ENCODE measurements at places on chromosomes 3 and 15.

DNA sequence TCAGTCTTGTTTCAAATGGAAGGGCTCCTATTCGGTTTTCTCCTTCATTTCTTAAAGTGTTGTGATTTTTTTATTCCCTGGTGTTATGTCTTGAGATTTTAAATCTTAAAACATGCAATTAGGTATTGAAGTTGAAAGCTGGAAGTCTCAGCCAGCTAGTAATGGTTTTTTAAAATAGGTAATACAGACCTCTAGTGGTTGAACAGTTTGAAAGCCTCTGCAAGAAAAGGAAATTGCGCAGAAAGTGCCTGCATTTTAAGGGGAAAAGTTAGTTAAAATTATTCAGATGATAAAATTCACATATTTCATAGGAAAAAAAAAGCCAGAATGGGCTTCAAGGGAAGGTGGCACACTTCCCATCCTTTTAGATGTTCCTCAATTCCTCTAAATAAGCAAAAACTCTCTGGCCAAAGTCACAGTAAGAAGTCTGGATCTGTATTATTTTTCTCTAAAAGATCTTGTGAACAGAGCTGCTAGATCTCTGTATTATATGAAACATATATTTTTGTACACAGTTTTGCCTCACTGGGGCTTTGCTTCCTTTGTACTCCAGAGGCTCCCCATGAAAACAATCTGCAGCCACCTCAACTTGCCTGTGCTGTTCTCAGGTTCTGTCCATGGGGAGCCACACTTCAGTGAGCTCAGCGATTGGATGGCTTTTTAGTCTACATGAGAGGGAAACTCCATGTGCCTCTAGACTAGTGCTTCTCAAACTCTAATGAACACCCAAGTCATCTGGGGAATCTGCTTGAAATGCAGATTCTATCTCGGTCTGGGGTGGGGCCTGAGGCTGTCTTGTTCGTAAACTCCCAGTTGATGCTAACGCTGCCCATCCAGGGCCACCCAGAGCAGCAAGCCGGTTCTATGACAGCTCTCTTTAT lies 21.5 kb downstream of the AGTR1 start:
- DNase-seq: no peak

DNA sequence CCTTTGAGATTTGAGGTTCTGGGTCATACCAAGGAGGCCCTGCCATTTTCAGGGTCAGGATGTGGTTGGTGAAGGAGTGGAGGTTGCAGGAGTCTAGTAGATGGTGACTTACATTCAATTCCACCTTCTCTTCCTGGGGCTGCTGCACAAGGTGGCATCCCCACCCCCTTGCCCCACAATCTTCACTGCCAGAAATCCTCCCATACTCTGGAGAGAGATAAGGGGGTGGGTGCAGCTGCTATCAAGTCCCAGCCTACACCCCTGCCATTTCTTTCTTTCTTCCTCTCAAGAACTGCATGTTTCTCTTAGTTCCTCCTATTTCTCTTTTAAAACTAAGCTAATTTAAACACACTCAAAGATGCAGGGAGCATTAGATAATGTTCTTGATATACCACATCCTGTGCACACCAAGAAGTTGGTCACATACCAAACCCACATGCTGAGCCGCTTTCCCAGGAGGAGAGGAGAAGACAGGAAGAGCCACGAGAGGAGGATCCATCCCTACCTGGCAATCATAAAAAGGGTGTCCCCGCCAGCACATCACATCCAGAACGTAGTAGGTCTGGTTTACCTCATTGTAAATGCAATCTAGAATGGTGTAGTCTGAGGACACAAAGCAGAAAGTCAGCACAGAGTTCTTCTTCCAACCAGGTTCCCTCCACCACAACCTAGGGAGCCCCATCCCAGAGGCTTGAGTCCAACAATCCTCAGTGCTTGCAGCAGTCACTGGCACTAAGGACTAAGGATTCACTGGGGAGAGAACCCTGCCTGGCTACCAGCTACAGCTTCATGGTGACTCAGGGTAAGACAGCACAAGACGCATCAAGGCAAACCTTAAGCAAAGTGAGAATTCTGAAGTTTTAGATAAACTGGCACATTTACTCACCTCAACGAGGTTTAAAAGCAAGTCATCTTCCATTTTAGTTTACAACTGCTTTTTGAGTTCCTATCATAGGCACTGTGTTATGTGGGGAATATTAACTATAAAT lies 18.5 kb downstream of the SNUPN start:
- no peak for DNase-seq

DNA sequence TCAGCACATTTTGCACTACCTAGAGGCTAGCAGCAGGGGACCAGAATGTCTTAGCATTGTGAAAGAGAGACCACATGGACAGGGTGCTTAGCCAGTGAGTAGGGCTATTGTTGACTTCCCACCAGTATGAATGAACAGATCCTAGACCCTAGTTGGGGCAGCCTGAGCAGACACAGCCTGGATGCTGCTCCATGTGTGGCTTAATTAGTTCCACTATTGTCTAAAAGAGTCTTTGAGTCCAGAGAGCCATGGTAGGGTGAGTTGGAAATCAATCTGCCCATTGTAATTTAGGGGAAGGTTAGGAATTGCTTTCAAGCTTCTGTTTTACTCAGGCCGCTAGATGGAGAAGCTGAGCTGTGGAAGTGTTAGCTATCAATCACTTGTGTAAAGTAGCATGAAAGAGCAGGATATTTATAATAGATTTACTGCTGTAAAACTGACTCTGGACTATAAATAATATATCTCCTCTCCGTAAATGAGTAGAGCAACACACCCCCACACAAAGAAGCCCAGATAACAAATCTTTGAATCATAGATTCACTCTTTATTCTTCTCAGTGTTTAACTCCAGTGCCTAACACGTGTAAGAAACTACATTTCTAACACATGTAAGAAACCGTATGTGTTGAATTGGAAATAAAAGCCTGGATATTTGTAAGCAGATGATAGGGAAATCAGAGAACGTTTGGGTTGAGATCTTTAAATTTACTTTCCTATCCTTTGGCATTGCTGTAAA lies 4.1 kb upstream of the GCSAM start:
- no peak for DNase-seq

DNA sequence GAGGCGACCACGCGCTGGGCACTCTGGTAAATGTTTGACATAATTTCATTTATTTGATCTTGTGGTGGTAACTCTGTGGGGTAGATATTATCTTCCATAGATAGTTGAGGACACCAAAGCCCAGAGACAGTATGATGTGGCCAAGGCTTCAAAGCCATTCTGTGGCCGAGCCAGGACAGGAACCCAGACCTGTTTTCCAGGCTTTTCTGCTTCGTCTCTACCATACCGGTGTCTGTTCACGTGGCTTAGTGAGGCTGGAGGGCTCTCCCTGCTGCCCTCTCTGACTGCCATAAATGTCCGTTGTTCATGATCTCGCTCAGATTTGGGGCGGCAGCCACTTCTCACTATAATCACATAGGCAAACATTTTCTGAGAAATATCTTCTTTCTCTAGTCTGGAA lies 134.7 kb downstream of the PEX5L start:
- no peak for DNase-seq

- DNase-seq: no peak
These were observed 54.9 kb upstream of the SNRK start for GRCh38 chr3:43231276-43232000.

DNA sequence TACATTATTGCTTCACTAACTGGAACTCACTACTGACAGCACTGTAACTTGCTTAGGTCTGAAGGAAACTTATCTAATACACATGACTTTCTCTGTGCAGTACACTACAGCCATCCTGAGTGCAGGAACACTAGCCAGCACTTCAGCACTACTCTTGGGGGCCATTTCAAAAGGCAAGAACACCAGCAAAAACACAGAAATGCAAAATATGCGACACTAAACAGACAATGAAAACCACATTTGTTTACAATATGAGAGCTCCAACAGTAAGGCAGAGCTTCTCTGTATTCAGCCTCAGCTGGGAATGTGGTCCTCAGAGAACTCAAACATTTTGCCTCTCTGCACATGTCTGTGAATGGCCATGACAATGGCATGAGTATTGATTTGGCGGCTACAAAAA lies 109.6 kb downstream of the ARRDC4 start:
- no peak for DNase-seq

GRCh38 chr3:126040386-126040785 lies 43.5 kb downstream of the SLC41A3 start:
- no peak for DNase-seq

DNA sequence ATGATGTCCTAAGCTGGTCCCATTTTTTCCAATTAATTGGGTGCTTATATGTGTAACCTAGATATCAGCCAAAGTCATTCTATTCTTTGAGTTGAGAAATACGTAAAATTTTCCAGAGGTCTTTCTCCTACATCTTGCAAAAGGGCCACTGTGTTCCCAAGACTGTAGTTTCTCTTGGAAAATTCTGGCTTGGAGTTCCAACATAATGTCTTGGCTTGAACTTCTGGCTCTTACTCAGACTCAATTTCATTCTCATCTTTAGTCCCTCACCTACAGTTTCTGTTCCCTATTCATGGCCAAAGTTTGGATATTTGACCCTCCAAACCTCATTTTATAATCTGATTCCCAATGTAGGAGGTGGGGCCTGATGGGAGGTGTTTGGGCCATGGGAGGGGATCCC lies 201.4 kb upstream of the ARHGEF26 start:
- DNase-seq: no peak

DNA sequence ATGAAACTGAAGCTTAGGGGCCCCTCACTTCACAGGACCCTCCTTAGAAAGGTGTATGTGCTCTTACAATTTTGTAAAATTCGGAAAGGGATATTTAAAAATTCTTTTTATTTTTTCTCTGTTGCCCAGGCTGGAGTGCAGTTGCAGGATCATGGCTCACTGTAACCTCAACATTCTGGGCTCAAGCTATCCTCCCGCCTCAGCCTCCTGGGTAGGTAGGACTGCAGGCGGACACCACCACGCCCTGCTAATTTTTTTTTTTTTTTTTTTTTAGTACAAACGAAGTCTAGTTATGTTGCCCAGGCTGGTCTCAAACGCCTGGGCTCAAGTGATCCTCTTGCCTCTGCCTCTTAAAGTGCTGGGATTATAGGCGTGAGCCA lies 45.1 kb upstream of the SPATA12 start:
- no peak for DNase-seq

- no peak for DNase-seq
These were observed 57.5 kb downstream of the MFSD1 start for GRCh38 chr3:158859362-158859761.

GRCh38 chr3:94071713-94072284 lies 8.9 kb downstream of the NSUN3 start:
- no peak for DNase-seq

DNA sequence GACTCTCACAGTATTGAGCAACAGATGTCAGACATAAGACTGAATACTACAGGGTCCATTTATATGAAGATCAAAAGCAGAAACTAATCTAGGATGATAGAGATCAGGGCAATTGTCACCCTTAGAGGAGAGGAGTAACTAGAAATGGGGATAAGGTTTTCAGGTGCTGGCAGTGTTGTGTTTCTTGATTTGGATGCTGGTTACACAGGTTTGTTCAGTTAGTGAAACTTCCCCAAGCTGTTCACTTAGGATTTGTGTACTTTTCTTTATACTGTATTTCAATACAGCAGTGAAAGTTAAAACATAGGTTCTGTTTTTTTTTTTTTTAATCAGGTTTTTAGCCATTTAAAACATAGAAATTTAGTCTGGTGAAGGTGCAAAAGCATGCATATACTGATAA lies 39.1 kb upstream of the CMTM7 start:
- no peak for DNase-seq

DNA sequence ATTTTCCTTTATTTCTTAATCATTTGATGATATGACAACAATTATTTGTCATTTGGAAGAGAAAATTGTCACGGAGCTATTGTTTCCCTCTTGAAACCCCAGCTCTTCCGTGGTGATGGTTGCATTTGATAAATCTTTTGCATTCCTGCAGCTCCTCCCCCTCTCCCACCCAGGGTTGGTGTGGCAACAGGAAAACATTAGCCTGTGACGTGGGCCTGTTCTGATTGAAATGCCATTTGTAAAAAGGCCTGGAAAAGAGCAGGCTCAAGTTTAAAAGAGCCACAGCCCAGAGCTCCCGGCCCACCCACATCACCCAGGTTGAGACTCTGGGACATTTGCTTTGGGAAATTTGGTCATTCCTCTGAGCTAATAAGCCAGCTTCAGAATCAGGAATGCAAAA lies 282.5 kb downstream of the RPLP1 start:
- no peak for DNase-seq

- DNase-seq: no peak
These were observed 80.6 kb downstream of the MEIS2 start for GRCh38 chr15:37019479-37020433.

GRCh38 chr15:34993412-34993811 lies 5.3 kb upstream of the ZNF770 start:
- no peak for DNase-seq

DNA sequence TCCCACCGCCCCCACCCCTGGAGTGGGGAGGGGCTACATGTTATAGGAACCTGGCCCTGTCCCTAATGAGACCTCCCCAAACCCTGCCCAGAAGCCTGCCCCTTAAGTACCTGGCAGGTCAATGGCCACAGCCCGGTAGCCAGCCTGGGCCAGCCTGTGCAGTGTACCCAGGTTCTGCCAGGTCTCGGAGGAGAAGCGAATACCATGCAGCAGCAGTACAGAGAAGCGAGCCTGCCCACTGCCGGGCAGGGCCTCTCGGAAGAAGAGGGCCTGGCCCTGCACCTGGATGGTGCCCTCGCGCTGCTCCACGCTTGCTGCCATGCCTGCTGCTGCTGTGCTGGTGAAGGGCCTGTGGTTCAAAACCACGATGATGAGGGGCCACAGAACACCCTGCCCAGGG lies 2.5 kb downstream of the ABHD14B start:
- no peak for DNase-seq

DNA sequence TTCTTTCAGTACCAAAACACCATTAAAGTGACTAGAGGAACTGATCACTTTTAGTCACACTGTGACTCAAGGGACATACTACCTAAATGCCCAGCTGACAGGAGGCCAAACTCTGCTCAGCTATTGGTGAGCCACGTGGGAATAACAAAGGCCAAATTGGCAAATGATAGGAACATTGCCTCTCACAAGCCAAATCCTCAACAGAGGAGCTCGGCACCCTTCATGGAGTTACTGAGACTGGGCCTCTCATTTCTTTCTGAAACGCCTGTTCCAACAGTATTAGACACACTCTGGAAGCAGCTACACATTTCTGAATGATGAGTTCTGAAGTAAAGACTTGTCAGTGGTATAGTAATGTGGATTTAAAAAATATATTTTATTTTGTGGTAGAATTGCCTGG lies 166.0 kb upstream of the COL8A1 start:
- no peak for DNase-seq

GRCh38 chr3:46866720-46867549 lies 3.7 kb upstream of the MYL3 start:
- DNase-seq: peak; percentile 60
